Cardiac muscle cell (in vitro differentiated cells and primary cell): ENCODE measurements at places on chromosomes 13 and 19.

GRCh38 chr19:976476-976875 is 7.7 kb upstream of the WDR18 start:
- H3K27me3 ChIP-seq = no peaks in the 10 kb centered on the region
- H3K36me3 ChIP-seq = peaks cover 5% of the 10 kb centered on the region
- DNase-seq = no peak
- peaks cover 8% of the 10 kb centered on the region for H3K4me1 ChIP-seq
- no peak overlapping the region for H3K4me3 ChIP-seq
- no peak overlapping the region for H3K27ac ChIP-seq

DNA sequence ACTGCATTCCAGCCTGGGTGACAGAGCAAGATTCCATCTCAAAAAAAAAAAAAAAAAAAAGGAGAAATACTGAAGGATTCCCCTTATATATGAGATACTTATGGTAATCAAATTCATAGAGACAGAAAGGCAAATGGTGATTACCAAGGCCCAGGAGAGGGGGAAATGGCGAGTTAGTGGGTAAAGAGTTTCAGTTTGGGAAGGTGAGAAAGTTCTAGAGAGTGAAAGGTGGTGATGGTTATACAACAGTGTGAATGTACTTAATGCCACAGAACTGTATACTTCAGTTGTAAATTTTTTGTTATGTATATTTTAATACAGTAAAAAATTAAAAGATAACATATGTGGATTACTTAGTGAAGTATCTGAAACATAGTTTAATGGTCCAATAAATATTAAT is 90.2 kb downstream of the DHRS12 start:
- no peak overlapping the region for H3K4me3 ChIP-seq
- H3K36me3 ChIP-seq = no peaks in the 10 kb centered on the region
- no peak overlapping the region for H3K27ac ChIP-seq

DNA sequence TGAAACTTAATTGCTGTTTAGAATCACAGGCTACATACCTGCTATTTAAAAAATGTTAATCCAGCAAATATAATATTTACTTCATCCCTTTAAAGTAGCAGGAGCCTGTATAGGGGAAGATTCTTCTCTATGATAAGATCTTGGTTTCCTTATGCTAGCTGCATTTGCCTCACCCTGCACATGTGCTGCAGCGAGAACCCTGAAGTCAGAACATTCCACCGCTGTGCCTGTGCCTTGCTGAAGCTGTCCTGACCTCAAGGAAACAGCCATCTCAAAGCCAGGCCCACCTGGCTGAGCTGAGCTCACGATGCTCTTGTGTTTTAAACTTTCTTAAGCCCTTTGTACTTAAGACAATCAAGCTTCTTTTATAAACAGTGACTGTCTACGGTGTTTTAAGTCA is 355.0 kb upstream of the PCDH20 start:
- H3K27me3 ChIP-seq = no peaks in the 10 kb centered on the region
- no peak overlapping the region for H3K4me3 ChIP-seq
- H3K36me3 ChIP-seq = no peaks in the 10 kb centered on the region
- H3K4me1 ChIP-seq = no peaks in the 10 kb centered on the region
- H3K27ac ChIP-seq = no peak overlapping the region

GRCh38 chr19:55220525-55220924 is 8.0 kb downstream of the TMEM86B start:
- no peaks in the 10 kb centered on the region for H3K4me1 ChIP-seq
- no peaks in the 10 kb centered on the region for H3K27me3 ChIP-seq
- H3K36me3 ChIP-seq = no peaks in the 10 kb centered on the region
- H3K27ac ChIP-seq = no peak overlapping the region

GRCh38 chr13:99323488-99323887 is 16.3 kb upstream of the GPR183 start:
- H3K4me1 ChIP-seq = peaks cover 20% of the 10 kb centered on the region
- no peaks in the 10 kb centered on the region for H3K27me3 ChIP-seq
- no peak overlapping the region for H3K4me3 ChIP-seq
- H3K36me3 ChIP-seq = no peaks in the 10 kb centered on the region
- H3K27ac ChIP-seq = no peak overlapping the region

DNA sequence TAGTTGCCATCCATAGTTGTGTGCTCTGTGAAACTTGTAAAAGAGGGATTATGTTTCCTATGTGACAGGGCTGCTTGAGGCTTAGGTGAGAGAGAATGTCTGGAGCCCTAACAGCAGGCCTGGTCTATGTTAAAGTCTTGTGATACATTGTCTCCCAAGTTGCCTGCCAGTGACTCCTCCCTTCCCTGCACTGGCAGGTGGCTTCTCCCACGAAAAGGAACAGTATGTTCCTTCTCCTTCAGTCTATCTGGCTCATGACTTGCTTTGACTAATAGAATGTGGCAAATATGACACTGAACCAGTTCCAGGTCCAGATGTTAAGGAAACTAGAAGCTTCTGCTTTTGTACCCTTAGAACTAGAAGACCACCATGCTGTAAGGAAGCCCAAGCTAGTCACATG is 5.9 kb upstream of the KCNN4 start:
- H3K36me3 ChIP-seq = no peaks in the 10 kb centered on the region
- no peak for DNase-seq
- H3K27ac ChIP-seq = no peak overlapping the region
- peaks cover 2% of the 10 kb centered on the region for H3K27me3 ChIP-seq
- no peak overlapping the region for H3K4me3 ChIP-seq

DNA sequence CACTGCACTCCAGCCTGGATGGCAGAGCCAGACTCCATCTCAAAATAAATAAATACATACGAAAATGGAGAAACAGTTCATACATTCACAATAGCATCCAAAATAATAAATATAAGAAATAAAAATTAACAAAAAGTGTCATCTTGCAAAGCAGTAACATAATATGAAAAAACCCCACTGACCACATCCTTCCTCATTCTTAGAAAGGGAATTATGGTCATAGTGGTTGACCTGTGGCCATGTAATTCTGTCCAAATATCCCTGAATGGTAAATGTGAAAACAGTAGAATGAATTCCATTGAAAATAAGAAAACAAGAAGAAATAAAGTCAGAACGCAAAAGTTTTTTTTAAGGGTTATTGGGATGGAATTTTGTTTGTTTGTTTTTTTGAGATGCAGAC is 7.0 kb upstream of the CDC42EP5 start:
- H3K27ac ChIP-seq = no peak overlapping the region
- H3K4me1 ChIP-seq = no peaks in the 10 kb centered on the region
- no peaks in the 10 kb centered on the region for H3K36me3 ChIP-seq
- H3K4me3 ChIP-seq = no peak overlapping the region
- H3K27me3 ChIP-seq = no peaks in the 10 kb centered on the region

DNA sequence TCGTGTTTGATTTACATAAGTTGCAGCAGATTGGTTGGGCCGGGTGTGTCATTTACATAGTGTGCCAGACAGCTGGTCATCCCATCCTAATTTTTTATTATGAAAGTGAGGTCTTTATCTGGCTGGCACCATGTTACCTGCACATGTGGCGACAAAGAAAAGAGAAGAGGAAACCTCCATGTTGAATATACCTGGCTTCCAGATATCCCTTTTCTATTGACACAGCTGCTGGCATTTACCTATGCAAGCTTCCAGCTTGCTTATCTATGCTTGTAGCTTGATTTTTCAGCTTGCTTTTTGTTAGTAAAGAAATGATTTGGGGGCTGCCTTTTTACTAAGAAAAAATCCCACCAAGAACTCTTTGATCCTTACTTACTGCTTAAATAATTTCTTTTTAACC is 681.3 kb upstream of the SLITRK1 start:
- no peak for DNase-seq
- no peaks in the 10 kb centered on the region for H3K27me3 ChIP-seq
- no peaks in the 10 kb centered on the region for H3K36me3 ChIP-seq
- no peak overlapping the region for H3K4me3 ChIP-seq
- H3K4me1 ChIP-seq = no peaks in the 10 kb centered on the region
- no peak overlapping the region for H3K27ac ChIP-seq

GRCh38 chr19:35257113-35257461 is 8.3 kb downstream of the LSR start:
- H3K4me3 ChIP-seq = no peak overlapping the region
- no peaks in the 10 kb centered on the region for H3K27me3 ChIP-seq
- no peaks in the 10 kb centered on the region for H3K36me3 ChIP-seq
- H3K27ac ChIP-seq = no peak overlapping the region

DNA sequence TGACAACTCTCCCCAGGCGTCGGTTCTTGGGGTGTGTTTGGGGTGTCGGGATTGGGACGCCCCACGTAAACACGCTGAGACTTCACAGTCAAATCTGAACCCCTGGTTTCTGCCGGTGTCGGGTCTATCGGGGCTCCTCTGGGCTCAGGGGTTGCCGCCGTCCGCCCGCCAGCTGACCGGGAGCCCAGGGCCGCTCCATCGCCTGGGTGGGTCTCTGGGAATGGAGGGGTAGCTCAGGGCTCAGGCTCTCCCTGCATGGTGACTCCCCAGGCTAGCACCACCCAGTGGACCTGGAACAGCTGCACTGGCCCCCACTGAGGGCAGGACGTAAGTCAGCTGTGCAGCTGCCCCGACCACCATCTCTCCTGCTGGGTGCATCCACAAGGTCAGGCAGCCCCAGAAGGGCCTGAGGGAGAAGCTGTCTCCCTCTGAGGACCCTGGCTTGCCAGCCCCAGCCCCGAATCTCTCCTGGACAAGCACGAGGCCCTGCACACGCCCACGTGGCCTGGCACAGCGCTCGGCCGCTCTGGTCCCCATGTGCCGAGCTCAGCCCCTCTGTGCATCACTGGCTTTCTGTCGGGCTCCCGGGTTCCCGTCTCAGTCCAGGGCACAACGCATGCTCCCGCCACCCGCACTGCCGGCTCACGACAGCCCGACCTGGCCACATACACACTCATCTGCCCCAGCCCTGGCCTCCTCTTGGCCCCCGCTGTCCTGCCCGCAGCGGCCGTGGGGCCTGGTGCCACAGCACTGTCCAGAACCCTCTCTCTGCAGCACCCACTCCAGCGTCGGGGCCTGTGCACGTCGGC is 6.1 kb downstream of the RNF126 start:
- H3K36me3 ChIP-seq = peaks cover under 1% of the 10 kb centered on the region
- H3K4me1 ChIP-seq = peaks cover 8% of the 10 kb centered on the region
- no peaks in the 10 kb centered on the region for H3K27me3 ChIP-seq

GRCh38 chr19:3608079-3608641 is 1.5 kb upstream of the TBXA2R start:
- no peak overlapping the region for H3K27ac ChIP-seq
- DNase-seq = no peak
- peaks cover 10% of the 10 kb centered on the region for H3K36me3 ChIP-seq
- H3K27me3 ChIP-seq = peaks cover 16% of the 10 kb centered on the region
- peaks cover 13% of the 10 kb centered on the region for H3K4me1 ChIP-seq

GRCh38 chr19:52200044-52200443 is 10.2 kb downstream of the PPP2R1A start:
- H3K27ac ChIP-seq = peak overlapping the region; percentile 68
- peaks cover 52% of the 10 kb centered on the region for H3K36me3 ChIP-seq
- H3K4me1 ChIP-seq = no peaks in the 10 kb centered on the region
- no peak overlapping the region for H3K4me3 ChIP-seq
- no peaks in the 10 kb centered on the region for H3K27me3 ChIP-seq

DNA sequence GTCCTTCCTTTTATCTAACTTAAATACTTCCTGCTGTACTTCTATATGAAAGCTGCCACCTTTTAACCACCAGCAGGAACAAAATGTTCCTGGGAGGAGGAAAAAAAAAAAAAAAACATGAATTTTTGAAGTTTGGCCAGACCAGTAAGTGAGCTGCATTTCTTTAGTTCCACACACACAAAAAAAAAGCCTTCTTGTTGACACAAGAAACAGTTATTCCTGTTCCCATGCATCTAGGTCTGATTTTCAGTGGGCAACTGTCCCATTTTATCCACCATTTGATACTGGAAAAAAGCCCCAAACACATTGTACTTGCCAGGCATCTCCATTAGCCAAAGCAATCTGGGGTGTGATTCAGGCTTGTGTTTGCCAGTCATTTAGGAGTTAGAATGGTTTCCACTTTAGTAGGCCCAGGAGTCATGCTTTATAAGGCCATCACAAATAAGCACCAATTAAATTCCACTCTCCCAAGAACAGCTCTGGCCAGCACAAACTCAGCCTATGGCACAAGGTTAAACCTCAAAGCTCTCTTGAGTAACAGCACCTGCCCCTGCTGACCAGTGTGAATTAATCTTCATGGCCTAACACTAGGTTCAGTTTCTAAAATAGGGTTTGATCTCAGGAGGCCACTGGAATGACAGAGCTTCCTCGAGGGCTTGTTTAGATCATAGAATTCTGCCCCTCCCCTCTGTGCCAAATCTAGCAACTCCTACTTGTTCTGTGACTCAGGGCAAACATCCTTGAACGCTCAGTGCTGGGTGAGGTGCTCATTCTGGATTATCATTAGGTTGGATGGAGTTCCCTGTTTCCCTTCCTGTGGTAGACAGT is 67.1 kb downstream of the NUFIP1 start:
- DNase-seq = peak; percentile 6
- no peaks in the 10 kb centered on the region for H3K4me1 ChIP-seq
- H3K4me3 ChIP-seq = no peak overlapping the region
- no peaks in the 10 kb centered on the region for H3K27me3 ChIP-seq
- H3K36me3 ChIP-seq = no peaks in the 10 kb centered on the region
- no peak overlapping the region for H3K27ac ChIP-seq

- no peak for DNase-seq
- H3K4me3 ChIP-seq = no peak overlapping the region
- H3K36me3 ChIP-seq = no peaks in the 10 kb centered on the region
- H3K27ac ChIP-seq = no peak overlapping the region
Measured at GRCh38 chr13:98072476-98072875, 70.4 kb upstream of the FARP1 start.

GRCh38 chr19:24071078-24071477 is 15.9 kb upstream of the ZNF254 start:
- H3K4me3 ChIP-seq = no peak overlapping the region
- no peaks in the 10 kb centered on the region for H3K27me3 ChIP-seq
- no peak overlapping the region for H3K27ac ChIP-seq
- peaks cover 13% of the 10 kb centered on the region for H3K36me3 ChIP-seq

DNA sequence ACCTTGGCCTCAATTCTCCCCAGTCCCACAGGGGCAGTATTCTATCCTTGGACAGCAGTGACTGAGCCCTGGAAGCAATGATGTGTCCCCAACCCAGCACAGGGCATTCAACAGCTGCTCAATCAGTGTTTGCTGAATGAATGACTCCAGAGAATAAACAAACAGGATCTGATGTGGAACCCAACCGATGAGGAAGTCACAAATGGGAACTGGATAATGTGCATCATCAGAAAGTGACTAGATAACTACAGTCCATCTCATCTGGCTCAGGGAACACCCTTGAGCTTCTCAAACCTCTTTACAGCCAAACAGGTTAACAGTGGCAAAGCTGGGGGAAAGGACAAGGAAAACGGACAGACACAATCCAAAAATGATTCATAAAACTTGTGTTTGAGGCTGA is 8.2 kb downstream of the SLC25A30 start:
- H3K4me3 ChIP-seq = no peak overlapping the region
- peaks cover 4% of the 10 kb centered on the region for H3K4me1 ChIP-seq
- no peak for DNase-seq
- peaks cover 8% of the 10 kb centered on the region for H3K36me3 ChIP-seq
- H3K27ac ChIP-seq = no peak overlapping the region
- H3K27me3 ChIP-seq = no peaks in the 10 kb centered on the region

DNA sequence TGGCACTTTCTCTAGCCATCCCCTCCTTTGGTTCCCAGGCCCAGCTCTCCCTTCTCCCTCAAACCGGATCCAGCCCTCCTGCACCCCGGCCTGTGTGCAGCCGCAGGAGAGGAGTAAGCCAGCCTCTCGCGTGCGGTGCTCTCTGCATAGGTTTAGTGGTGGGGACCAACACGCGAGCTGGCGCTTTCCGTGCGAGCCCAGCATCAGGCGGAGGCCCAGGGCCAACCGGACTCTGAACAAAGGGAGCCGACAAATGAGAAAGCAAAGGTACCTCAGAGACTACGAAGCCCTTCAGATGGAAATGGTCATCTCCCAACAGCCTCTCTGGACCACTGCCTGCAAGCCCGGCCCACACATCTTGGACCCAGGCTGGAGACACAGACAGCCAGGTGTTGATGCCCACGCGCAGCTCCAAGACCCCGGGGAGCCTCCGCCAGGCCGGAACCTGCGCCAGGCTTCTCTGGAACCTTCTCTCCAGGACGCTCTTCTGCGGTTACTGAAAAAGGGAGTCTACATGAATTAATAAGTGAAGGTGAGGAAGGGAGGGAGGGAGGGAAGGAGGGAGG is 16.5 kb upstream of the LATS2 start:
- peaks cover 12% of the 10 kb centered on the region for H3K27me3 ChIP-seq
- no peaks in the 10 kb centered on the region for H3K36me3 ChIP-seq
- H3K27ac ChIP-seq = no peak overlapping the region
